ENCODE measurements at places on chromosomes 1 and 21.
A peak's percentile ranks its signal among the peaks of the same experiment; 100 is the strongest.

DNA sequence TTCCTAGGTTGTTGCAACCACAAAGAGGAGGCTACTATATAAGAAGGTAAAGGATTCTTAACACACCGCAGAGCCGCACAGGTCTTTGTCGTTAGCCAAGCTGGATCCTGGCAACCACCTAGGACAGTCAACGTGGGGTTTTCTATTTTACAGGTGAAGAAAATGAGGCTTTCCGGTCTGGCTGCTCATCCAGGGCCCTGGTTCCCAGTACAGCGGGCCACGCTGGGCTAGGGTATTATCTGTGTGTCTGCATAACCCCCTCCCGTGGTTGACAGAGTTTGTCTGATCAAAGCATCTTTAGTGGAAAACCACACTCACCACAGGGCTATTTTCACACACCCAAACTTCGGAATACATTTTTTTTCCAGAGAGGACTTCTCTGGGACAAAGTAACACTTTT, 39.0 kb upstream of the PDE9A start:
- peak; percentile 60 for DNase-seq

GRCh38 chr21:15301736-15302135, 236.9 kb upstream of the NRIP1 start:
- DNase-seq = no peak

DNA sequence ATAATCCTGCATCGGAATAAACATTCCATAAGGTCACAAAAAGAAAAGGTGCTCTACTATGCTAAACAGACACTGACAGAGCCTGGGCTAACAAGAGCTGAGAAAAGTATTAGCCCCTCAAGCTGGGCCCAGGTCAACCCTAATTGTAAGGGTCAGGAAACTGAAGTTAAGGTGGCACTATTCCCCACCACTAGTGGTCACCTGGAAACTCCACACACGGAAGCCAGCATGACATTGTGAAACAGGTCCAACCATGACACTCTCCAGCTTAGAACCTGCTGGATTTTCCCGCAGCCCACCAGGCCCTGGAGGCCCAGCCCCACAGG, 1.2 kb downstream of the PTTG1IP start:
- DNase-seq = no peak

DNA sequence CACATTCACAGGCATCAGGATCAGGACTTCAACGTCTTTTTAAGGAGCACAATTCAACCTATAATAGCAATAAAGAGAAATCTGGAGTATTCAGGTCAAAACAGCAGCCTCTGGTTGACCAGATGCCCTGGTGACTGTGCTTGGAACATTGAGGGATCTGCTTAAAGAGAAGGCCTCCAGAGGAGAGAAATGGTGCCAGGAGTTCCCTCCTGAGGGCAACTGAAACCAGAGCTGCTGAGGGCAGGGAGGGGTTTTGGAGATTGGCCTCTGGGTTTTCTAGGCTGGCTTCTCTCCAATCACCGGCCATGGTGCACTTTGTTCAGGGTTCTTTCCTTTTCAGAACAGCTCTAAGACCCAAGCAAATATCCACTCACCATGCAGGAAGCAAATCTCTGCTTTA, 190.7 kb upstream of the KIAA0040 start:
- DNase-seq = no peak

DNA sequence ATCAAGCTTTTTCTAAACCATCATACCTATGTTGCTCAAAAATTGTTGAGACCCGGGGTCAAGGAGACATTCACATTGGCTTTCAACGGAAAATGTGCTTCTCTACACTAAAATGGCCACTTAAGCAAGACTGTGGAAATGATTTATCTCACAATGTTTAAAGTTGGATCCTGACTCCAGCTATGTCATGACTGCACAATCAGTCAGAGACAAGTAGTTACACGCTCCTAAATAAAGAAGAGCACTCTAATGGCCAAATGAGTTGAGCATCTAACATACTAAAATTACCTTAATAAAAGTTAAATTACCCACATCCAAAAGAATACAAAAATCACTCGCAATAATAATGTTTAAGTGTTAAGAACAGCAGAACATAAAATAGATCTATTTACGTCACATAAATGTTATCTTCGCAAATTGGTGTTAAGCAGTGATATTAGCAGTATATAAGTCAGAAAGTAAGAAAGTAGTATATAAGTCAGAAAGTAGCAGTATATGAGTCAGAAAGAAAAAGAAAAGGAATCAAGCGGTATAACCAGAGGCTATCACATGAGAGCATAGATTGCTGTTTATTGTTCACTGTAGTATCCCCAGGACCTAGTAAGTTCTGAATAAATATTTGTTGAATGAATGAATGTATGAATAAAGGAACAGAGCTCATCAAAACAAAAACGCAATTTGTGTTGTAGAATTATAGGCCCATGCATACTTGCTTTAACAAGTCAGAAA, 28.4 kb downstream of the ZNF281 start:
- DNase-seq = no peak

- DNase-seq = no peak
These were observed 4.7 kb downstream of the SNAPIN start for GRCh38 chr1:153663211-153663610.

GRCh38 chr1:26097696-26098095, 13.9 kb upstream of the PDIK1L start:
- peak; percentile 4 for DNase-seq

GRCh38 chr1:41537788-41538351, 53.4 kb upstream of the EDN2 start:
- DNase-seq = no peak

DNA sequence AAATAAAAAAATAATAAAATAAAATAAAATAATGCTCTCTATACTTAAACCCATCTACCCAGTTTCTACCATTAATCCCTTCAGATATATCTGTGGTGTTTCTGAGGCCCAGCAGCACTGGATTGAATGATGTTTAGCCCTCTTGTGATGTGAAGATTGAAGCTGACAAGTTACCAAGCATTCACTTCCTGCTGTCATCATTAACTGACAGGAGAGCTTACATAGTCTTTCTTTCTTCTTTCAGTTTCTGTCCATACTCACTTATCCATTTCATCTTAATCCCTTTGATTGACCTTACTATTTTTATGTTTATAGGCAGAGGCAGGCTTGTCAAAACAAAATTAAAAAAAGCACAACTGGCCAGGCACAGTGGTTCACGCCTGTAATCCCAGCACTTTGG, 38.8 kb upstream of the PGD start:
- DNase-seq = no peak

DNA sequence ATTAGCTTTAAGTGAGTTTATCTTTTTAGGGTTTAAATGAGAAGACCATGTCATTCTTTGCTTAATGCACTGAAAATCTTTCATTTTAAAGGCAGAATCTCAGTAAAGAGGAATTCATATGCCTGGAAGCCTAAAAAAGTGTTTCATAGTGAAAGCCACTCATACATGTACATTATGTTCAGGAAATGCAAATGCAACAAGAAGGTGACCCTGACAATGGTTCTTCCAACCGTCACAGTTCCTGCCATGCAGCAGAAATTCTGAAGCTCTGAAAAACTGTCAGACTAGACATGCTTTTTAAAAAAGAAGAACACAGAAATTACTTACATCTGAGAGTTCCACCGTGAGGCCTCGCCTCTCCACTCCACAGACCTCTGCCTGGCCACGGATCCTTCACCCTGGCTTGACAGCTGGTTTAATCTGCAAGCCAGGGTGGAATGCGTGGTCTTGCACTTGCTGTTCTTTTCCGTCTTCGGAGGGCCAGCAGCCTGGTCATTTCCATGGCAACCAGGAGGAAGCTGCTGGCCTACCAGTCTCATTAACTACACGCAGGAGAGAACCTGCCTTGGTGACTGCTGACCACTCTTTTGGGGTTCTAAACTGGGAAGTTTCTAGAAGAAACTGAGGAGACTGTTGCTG, 41.8 kb upstream of the PAXBP1 start:
- no peak for DNase-seq

GRCh38 chr1:22339237-22339636, 112.4 kb upstream of the ZBTB40 start:
- DNase-seq = no peak

DNA sequence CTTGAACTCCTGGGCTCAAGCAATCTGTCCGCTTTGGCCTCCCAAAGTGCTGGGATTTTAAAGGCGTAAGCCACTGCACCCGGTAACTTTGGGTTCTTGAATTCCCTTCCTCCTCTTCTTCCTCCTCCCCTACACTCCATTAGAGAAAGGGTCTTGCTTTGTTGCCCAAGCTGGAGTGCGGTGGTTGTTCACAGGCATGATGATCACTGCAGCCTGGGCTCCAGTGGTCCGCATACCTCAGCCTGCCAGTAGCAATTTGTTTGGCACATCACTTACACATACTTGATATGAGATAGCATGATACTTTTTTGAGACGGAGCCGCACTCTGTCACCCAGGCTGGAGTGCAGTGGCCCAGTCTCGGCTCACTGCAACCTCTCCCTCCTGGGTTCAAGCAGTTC, 2.2 kb downstream of the DEGS1 start:
- DNase-seq = no peak

GRCh38 chr1:25728301-25728935, 71.6 kb upstream of the SELENON start:
- DNase-seq = no peak

GRCh38 chr1:92755541-92756461, 29.1 kb downstream of the EVI5 start:
- DNase-seq = no peak

- no peak for DNase-seq
These were observed 86.0 kb downstream of the TIAM1 start for GRCh38 chr21:31258073-31258472.

DNA sequence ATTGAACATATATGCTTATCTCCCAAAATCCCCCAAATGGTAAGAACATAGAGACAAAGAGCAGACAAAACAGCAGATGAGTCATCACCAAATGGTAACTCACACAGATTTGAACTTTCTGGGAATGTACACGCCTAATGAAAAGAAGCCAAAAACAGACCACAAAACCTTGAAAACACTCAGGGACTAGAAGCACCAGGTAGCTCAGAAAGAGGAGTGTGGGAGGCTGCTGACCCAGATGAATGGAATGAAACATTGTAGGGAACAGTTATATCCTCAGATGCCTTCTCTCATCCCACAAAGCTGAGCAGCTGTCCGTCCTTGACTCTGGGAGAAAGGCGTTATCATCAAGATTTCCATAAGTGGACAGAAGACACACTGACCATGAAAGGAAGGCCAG, 307.0 kb upstream of the USP25 start:
- no peak for DNase-seq

GRCh38 chr1:77509051-77509492, 173.4 kb downstream of the ZZZ3 start:
- no peak for DNase-seq

GRCh38 chr1:109807822-109808680, 44.3 kb upstream of the EPS8L3 start:
- DNase-seq = no peak

GRCh38 chr1:200934676-200935245, 40.1 kb downstream of the INAVA start:
- no peak for DNase-seq
